Smooth muscle cell of bladder (primary cell): ENCODE measurements at places on chromosomes 2 and 18. TPM values are rescaled to one million over a fixed set of nuclear protein-coding genes. Genes with fewer than 3 reads are reported as not detected.

Gene APLF
- total RNA-seq = 4.8 and 7.0 TPM in 2 replicates

Gene RABL2A
- total RNA-seq = 7.5 and 7.7 TPM in 2 replicates

Gene IL1RL1
- total RNA-seq = 0.14 and 0.18 TPM in 2 replicates

Gene UGT1A9
- total RNA-seq = under 0.01 TPM in 1 of 2 replicates, not detected in the other
